A549 (cell line): ENCODE measurements at places on chromosomes 12 and 14.
A peak's percentile ranks its signal among the peaks of the same experiment; 100 is the strongest.

GRCh38 chr12:66500841-66501240, 178.0 kb downstream of the GRIP1 start:
- DNase-seq: no peak

DNA sequence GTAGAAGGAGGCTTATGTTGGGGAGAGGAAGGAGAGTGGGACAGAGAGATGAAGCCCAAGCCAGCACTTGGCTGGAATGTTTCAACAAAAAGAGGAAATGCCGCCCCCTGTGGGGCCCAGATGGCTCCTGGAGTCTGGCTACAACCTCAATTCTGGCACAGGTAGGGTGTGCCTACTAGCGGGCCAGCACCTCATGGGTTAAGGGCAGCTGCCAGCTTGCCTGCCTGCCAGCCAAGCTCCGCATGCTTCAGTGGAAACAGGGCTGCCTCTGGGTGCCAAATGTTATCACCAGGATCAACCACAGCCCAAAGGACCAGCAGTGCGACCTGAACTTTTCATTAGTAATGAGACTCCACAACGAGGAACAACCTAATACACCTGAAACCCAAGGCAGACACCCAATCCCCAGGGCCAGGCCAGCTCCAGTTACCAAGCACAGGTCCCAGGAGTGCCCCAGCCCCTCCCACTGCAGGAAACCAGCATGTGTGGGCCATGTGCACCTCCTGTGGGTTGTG, 11.3 kb downstream of the RAB15 start:
- DNase-seq: no peak

DNA sequence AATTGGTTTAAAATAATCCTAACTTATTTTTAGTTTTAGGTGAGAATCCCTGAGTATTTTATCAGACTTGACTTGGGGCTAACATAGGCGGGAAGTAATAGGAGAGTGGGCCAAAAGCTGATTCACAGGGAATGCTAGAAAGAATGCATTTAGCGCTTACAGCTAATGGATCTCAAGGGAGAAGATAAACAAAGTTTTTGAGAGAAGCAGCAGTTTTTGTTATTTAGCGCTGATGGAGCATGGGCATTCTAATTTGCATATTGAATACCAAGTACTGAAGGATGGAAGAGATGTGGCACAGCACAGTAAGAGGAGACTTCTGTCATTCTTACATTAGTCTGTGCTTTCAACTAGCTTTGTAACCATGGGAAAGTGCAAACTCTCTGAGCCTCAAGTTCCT, 436.0 kb upstream of the FBXO33 start:
- DNase-seq: no peak

DNA sequence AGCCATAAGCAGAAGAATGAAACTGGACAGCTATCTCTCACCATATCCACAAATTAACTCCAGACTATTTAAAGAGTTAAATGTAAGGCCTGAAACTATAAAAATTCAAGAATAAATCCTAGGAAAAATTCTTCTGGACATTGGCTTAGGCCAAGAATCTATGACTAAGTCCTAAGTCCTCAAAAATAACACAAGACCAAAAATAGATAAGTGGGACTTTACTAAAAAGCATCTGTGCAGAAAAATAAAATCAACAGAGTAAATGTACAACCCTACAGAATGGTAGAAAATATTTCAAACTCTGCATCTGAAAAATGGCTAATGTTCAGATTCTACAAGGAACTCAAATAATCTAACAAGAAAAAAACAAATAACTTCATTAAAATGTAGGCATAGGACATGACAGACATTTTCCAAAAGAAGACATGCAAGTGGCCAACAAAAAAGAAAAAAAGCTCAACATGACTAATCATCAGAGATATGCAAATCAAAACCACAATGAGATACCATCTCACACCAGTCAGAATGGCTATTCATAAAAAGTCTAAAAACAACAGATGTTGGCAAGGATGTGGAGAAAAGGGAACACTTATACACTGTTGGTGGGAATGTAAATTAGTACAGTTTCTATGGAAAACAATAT, 61.0 kb upstream of the PPFIA2 start:
- DNase-seq: no peak

GRCh38 chr12:71877335-71878121, 38.0 kb downstream of the TBC1D15 start:
- no peak for DNase-seq

GRCh38 chr12:84397263-84397662, 515.3 kb downstream of the SLC6A15 start:
- no peak for DNase-seq

GRCh38 chr12:111937429-111937828, 75.5 kb downstream of the TMEM116 start:
- no peak for DNase-seq

DNA sequence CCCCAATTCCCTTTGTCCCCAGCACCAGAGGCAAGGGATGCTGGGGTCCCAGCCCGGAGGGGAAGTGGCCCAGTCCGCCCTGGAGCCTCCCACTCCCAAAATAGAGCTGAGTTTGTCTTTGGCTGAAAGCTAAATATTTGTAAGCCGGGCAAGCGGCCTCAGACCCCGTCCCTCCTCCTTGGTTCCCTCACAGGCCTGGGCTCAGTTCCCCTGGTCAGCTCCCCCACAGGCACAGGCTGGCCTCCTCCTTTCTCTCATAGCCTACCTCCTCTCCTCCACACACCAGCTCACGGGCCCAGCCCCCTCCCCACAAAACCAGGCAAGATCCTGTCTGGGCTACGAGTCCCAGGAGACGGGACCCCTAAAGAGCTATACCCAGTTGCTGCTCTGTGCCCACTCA, 1.3 kb downstream of the SP7 start:
- DNase-seq: no peak

DNA sequence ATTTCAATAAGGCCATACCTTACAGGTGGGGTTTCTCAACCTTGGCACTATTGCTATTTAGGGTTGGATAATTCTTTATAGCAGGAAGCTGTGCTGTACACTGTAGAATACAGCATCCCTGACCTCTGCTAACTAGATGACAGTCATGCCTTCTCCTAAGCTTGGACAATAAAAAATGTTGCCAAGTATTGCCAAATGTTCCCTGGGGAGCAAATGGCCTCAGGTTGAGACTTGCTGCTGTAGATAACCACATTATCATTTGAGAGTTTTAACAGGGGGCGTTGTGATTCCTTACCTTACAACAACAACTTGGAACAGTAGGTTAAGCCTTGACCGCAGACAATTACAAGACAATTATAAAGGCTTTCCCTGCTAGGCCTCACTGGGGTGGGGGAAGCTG, 1073.6 kb upstream of the TMEM132C start:
- DNase-seq: no peak

GRCh38 chr12:96473394-96474093, 15.8 kb upstream of the CFAP54 start:
- no peak for DNase-seq

DNA sequence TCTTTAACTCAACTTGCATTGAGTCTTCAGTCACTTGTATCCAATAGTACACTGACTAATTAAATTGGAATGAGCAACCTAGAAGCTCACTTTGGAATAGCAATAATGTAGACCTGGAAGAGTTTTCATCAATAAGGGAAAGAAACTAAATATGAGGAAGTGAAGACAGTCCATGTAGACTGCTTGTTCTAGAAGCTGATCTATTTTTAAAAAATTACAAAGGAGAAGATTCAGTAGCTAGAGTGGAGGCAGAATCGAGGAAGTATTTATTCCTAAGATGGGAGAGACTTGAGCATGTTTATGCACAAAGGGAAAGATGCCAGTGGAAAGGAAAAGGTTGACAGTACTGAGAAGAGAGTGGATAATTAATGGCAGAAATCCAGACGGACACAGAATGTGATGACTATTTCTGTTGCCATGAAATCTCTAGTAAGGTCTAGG, 156.3 kb upstream of the PDE3A start:
- DNase-seq: peak; percentile 27

DNA sequence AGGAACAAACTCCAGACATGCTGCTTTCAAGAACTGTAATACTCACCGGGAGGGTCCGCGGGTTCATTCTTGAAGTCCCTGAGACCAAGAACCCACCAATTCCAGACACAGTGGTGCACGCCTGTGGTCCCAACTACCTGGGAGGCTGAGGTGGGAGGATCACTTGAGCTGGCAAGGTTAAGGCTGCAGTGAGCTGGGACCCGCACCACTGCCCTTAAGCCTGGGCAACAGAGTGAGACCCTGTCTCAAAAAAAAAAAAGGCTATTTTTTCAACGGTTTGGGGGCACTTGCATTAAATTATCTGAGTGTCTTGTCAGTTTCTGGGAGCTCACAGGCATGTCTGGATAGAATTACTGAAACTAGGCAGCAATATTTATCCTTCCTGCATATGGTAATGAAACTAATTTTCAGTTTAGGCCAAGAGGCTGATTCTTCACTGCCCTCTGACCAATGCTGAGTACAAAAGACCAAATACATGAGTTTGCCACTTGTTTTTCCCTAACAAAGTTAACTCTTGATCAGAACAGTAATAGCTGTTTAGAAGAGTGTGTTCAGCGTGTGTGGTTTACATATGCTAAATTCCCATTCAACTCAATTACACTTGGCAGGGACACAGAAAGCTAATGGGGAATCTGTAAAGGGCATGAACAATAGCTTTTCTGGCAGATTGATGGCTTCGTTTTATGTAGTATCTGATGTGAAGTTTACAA, 65.8 kb upstream of the RASSF3 start:
- no peak for DNase-seq

DNA sequence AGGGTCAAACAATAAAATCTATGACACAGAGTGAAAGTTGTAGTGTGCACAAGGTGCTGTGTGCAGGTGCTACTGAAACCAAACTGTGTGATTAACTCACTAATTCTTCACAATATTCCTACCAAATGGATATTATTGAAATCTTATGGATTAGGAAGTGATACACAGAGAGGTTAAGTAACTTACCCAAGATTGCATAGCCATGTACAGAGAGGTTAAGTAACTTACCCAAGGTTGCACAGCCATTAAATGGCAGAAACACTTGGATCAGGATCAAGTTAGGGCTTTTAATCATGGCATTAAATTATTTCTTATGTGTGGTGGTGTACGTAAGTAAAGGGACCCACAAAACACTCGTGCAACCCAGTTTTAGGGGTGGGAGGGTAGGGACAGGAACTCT, 771.4 kb downstream of the AACS start:
- no peak for DNase-seq

GRCh38 chr12:10716704-10717315, 6.3 kb downstream of the YBX3 start:
- DNase-seq: peak; percentile 51

DNA sequence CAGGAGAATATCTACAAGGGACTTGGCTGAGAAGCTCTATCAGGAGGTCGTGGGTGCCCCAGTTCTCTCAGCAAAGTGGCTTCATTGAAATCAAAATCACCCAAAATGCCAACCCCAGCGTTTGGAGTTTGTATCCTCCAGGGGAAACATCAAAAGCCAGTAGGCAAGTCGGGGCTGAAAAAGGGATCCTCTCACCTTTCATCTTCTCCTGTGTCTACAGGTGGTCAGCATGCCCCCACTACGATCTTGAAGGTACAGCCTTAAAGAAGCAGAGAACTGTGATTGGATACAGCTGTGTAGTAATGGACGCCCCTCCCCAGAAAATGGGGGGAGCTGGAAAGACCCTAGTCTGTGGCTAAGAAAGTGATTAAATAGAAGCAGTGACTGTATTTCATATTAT, 22.2 kb downstream of the HRK start:
- DNase-seq: no peak

- DNase-seq: no peak
These were observed 176.6 kb downstream of the BCL11B start for GRCh38 chr14:99095369-99095768.

GRCh38 chr12:4089121-4089606, 184.4 kb upstream of the CCND2 start:
- no peak for DNase-seq

GRCh38 chr12:31278424-31278823, 47.5 kb downstream of the SINHCAF start:
- no peak for DNase-seq

- DNase-seq: no peak
These were observed 35.2 kb upstream of the MEG3 start for GRCh38 chr14:100790502-100791347.

DNA sequence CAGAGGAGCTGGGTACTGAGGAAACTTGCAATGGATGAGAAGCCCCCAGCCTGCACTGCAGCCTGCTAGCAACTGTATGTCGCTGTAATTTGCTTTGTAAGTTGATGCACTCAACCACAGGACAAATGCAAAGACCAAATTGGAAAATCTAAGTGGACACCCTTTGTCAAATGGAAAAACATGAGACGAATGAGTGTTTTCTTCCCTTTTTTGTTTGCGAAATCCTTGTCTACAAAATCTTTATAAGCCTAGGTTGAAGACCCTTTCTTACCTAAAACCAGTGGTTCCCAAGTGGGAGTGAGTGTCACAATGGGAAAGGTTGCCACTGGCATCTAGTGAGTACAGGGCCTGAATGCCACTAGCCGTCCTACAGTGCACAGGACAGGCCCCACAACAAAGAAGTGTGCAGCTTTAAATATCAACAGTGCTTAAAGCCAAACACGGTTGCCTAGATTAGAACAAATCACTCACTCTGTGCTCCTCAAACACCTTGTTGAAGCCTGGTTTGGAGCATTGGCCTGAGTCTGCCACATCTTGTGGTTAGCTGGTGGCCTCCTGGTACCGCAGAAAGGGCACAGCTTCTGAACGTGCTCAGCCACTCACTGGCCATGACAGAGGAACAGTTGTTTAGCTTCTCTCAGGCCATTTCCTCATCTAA, 7.6 kb upstream of the VASH1 start:
- DNase-seq: no peak

DNA sequence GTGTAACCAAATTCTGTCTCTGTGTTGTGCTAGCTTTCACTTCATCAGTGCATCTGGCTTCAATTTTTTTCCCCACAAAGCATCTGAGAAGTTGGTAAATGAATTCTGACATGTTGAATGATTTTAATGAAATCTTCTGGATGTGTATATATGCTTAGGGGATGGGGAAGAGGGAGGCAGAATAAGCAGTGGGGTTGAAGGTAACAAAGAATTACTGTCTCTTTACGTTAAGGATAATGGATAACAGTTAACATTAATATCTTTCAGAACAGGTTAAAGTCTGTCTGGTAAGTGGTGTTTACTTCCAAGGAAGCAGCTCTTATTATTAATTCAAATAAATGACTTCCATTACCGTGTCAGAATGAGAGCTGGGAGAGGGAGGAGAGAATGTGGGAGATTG, 261.7 kb downstream of the ERC1 start:
- no peak for DNase-seq

GRCh38 chr14:83320837-83321236, 1787.2 kb upstream of the SEL1L start:
- DNase-seq: no peak

GRCh38 chr12:76186131-76186906, 101.8 kb upstream of the NAP1L1 start:
- no peak for DNase-seq

- no peak for DNase-seq
These were observed 33.4 kb downstream of the C12orf75 start for GRCh38 chr12:105363890-105364289.

DNA sequence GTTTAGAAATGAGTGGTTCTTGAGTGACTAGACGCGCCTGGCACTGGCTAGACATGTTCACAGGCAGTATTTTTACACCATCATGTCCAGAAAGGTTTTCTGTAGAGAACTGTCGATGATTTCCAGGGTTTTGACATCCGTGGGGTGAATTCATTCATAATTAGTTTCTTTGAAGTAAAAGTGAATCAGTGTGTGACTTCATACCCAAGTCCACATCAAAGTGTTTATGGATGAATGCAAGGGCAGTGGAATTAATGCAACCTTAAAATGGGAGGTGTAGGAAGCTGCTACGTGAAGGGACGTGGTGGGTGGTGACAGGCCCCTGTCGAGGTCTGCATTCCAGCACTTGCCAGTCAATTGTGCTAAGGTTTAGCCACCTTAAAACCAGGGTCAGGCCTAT, 38.4 kb upstream of the ELK3 start:
- no peak for DNase-seq

GRCh38 chr12:26869908-26870459, 37.0 kb upstream of the ITPR2 start:
- no peak for DNase-seq
